ENCODE measurements at places on chromosomes 7 and 10.

GRCh38 chr10:1476455-1476803 is 260.9 kb downstream of the ADARB2 start:
- DNase-seq: no peak

- no peak for DNase-seq
Observed at GRCh38 chr10:3324612-3325038, 152.0 kb upstream of the PITRM1 start.

DNA sequence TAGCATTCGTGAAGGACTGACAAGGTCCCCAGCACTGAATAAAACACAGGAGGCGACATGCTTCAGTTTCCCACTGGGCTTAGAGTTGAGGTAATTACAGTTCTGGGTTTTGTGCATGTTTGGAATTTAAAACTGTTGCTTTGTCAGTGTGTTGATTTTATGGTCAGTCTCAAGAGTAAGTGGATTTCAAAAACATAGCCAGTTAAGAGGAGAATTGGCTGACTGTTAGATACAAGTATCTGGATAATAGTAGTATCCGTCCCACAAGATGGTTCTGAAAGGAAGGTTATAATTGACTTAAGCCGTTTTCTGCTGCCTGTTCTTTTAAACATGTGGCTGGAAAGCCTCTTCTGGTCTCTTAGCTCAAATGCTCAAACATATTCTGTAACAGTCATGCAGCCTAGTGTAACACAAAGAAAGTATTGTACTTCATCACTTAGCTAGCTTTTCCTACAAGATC is 170.9 kb downstream of the POLR1F start:
- no peak for DNase-seq

DNA sequence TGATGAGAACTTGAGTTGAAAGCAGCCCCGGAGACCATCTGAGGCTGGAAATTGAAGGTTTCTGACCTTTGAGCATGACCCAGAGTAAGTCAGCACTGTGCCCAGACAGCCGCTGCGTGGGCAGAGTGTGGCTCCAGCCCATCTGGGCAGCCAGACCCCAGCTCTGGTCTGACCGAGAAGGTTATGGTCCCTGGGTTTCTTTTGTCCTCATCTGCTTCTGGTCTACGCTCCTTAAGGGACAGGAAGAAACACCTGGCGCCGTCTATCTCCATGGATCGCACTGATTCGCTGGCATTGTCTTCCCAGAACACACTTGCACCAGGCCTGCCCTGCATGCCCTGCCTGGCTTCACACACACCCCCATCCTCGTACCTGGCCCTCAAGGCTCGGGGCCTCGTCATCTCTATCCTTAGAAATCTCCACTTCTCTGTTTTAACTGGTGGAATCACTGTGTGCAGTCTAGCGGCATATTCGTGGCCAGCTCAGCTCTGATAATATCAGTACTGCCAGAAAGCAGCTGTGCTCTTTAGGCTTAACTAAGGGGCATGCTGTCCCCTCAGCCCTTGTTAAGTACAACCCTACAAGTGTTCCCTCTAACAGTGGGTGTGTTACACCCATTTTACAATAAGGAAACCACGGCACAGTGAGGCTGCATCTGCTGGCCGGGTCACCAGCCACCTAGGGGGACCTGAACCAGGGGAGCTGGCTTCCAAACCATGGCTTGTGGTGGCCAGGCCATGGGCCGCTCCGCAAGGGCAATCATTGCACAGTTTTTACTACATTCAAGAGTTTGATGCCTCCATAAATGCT is 127.7 kb downstream of the ADCY1 start:
- DNase-seq: no peak

DNA sequence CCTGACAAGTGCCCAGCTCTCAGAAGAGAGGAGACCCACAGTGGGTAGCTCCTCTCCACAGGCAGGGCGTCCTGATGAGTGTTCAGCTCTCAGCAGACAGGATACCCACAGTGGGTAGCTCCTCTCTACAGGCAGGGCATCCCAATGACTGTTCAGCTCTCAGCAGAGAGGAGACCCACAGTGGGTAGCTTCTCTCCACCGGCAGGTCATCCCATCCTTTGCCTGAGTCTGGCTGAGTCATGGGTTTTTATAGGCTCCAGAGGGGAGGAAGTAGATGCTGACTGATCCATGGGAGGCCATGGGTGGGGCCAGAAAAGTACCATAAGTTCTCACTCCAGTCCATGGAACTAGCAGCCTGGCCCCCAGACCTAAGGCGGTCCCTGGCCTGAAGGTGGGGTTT is 18.5 kb downstream of the CFAP70 start:
- DNase-seq: no peak

- no peak for DNase-seq
Observed at GRCh38 chr7:17207220-17207619, 91.2 kb upstream of the AHR start.

GRCh38 chr7:110095372-110096052 is 995.4 kb upstream of the LRRN3 start:
- no peak for DNase-seq

DNA sequence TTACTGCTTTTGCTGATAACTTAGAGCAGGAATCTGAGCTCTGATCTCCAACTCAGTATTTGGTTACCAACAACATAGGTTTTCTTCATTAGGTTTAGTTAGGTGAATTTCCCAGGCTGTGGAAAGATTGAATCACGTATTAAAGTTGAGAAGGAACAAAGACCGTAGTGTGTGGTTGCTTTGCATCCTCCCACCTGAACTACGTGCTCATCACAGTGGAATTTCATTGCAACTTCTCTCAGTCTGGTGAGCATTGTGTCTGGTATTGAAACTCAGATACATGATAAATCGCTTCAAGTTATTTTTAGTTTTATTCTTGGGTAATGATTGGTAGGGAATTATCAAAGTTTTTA is 139.4 kb upstream of the AKR1E2 start:
- DNase-seq: no peak

DNA sequence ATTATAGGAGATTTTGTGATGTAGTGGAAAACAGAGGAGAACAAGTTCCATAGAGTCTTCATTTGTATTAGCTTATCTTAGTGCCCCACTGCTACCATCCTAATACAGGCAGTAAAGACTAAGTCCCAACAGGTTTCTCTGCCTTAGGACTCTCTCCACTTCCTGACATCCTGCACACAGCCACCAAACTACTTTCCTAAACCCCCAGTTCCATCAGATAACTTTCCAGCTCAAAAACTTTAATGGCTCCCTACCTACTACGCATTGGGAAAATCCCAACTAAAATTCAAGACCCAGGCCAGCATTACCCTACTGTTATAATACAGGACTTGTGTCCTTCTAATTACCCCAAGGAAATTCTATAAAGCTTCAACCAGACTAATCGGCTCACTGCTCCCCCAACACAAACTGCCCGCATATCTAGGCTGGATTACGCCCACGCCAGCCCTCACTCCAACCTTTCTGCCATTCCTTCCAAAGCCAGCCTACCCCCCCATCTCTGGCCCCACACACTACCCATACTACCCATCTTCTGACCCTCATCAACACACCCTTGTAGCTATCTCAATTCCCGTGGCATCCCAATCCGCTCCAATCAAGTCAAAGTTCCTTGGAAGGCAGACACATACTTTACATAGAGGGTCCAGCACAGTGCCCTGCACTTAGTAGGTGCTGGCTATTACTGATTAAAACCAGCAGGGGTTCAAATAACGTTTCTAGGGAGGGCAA is 1.4 kb downstream of the IDE start:
- no peak for DNase-seq

GRCh38 chr10:10516346-10517130 is 501.1 kb upstream of the CELF2 start:
- DNase-seq: no peak

DNA sequence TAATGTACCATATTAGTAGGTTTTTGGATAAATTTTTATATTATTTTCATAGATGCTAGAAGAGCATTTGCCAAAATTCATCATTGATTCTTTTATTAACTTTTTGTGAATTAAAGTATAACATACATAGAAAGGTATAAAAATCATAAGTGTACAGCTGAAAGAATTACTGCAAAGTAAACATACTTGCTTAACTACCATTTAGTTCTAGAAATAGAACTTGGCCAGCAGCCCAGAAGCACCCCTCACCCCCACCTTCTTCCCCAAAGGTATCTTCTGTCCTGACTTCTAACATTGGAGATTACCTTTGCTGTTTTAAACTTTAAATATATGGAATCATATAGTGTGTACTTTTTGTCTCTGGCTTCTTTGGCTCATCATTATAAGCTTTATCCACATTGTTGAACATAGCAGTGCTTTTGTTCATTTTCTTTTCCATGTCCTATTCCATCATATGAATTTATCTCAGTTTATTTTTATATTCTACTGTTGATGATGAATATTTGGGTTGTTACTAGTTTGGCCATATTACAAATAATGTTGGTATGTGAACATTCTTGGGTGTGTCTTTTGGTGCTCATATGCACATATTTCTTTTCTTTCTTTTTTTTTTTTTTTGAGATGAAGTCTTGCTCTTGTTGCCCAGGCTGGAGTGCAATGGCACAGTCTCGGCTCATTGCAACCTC is 142.8 kb downstream of the ADK start:
- DNase-seq: no peak

DNA sequence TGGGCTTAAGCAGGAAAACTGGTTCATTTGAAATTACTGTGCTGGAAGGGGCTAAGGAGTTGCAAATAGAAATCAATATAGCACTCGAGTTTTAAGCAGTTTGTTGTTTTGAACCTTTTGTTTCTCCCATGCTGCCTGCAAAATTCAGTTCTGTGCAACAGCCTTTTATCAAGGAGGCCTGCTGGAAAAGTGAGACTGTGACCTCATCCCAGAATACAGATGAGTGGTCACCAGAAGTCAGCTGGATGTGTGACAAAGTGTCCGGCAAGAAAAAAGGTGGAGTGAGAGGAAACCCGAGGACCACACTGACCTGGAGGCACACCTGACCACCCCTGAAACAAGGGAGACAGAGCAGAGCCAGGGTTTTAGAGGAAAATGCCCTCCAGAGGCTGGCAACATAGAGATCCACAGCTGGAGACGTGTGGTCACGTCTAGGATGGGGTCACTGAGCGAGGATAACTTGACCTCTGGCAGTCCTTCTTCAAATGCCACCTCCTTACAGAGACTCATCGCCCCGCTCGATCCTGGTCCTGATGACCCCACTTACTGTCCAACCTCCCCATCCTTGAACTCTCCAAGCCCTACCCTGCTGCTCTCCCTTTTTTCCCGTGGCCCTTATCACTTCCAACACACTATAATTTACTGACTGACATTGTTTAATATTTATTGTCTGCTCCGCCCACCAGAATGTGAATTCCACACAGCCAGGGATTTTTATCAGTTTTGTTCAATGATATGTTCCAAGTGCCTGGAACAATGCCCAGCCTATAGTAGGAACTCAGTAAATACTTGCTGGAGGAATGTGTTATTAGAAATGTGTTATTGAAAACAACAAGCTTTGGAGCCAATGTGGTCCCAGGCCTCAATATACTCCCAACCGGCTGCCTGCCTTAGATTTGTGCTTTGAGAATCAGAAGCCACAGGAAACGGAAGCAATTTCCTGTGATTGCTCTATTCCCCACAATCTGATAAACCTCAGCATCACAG is 243.8 kb downstream of the GLI3 start:
- no peak for DNase-seq

GRCh38 chr7:111363099-111363498 is 199.2 kb downstream of the IMMP2L start:
- no peak for DNase-seq

GRCh38 chr10:101061624-101062231 is at the start of gene KAZALD1:
Gene KAZALD1, plus strand, starts transcription at chr10:101061989. Its CDS starts 604 bp downstream, at chr10:101062593.
- no peak for DNase-seq

- DNase-seq: no peak
Observed at GRCh38 chr7:44378744-44379143, 53.4 kb upstream of the CAMK2B start.

DNA sequence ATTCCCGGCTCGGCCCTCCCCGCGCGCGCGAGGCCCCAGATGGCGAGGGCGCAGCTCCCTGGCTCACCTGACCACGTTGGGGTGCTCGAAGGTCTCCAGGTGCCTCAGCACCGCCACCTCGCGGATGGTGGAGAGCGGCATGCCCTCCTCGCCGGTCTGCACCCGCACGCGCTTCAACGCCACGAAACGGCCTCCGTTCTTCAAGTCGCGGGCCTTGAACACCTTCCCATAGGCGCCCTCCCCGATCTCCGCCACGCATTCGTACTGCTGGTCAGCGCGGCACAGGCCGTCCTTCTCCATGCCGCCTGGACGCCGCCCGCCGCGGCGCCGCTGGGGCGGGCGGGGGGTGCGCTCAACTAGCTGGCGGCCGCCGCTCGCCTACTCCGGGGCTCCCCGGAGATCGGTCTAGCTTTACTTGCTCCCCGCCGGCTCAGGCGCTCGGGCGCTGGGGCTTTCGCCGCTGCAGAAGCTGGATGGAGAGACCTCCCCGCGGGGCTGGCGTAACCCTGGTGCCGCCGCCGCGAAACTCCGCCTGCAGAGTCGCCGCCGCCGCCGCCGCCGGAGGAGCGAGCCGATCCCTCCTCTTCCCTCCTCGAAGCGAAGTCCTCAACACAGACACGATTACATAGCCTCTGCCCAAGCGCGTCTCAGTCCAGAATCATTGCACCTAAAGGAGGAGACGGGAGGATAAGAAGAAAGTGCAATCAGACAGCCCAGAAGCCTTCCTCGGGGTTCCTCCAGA is 3.2 kb downstream of the CDK6 start:
- peak; percentile 81 for DNase-seq

GRCh38 chr10:15821046-15821683 is 39.1 kb downstream of the MINDY3 start:
- no peak for DNase-seq

DNA sequence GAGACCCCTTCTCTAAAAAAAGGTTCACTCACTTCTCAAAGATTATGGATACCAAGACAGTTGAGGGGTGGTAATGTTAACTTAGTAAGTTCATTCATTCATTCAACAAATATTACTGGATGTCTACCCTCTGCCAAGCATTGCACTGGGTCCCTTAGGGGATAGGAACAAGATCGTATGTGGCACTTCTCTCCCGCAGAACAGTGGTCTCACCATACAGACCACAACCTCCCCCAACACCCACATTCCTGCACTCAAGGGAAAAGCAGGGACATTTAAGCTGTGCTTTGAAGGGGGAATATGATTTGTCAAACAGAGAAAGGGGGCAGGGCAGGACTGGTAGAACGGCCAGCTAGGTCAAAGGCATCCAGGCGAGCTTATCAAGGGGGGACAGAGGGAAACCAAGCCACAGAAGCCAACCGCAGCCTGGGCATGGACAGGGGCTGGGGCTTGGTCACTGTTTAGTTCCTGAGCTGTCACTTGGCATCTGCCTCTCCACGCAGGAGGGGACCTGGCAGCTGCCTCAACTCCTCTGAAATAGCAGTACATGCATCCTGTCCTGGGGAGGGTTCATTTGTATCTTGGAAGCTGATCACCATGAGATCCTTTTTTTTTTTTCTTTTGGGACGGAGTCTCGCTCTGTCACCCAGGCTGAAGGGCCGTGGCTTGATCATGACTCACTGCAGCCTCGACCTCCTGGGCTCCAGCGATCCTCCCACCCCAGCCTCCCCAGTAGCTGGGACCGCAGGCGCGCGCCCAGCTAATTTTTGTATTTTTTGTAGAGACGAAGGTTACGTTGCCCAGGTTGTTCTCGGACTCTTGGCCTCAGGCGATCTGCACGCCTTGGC is 949 bp upstream of the CLIP2 start:
- no peak for DNase-seq

DNA sequence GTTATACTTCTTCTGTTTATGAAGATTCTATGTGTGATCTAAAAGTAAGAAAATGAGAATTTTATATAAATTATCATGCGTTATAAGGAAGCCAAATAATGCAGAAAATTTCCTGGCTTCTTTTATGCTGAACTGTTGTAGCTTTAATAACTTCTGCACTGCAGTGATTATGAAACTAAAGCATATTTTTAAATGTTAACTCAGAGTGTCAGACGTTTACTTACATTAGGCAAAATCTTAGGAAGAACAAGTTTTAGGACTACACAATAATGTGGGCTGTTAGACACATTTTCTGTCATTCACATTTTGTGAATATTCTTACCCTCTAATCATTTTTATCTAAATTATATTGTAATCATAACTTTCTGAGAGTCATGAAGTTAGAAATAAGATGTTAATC is 22.0 kb downstream of the GRM3 start:
- DNase-seq: no peak

Measured in amygdala (tissue), 56 donors.